ENCODE measurements at places on chromosomes 4 and X. TPM values are rescaled to one million over a fixed set of nuclear protein-coding genes. Genes with fewer than 3 reads are reported as not detected.

- no peak for DNase-seq
Measured at GRCh38 chr4:87305562-87305961, 17.1 kb downstream of the HSD17B13 start.

DNA sequence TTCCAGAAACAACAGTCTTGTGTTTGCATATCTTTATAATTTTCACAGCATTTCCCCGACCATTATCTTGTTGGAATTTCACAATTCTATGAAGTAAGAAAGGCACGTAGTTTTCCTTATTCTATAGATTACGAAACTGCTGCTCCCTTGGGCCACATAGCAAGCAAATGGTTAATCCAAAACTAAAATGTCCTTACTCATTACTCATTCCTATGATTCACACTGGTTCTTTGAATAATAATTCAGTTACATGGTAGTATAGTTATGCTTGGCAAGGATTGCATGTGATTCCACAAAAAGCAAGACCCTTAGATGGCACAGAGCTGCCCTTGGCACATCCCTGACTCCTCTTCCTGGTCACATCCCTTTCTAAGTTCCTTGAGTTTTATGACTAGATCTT lies 51.2 kb downstream of the OR13H1 start:
- DNase-seq: no peak

DNA sequence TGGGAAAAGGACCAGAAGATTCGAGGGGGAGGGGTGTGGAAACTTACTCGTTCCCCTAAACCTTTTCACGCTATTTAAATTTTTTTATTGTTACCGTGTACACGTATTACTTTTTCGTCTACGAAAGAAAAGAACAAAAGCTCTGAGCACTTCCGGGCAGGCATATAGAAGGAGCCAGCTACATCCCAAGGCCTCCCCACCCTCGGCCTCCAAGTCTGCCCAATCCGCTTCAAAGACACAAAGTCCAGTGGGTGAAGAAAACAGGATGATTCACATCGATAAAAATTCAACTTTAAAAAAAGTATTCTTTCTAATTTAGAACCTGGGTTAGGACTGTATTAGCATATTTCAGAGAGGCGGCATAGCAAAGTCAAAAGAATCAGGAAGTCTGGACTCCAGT lies 23.1 kb downstream of the SEL1L3 start:
- DNase-seq: no peak

DNA sequence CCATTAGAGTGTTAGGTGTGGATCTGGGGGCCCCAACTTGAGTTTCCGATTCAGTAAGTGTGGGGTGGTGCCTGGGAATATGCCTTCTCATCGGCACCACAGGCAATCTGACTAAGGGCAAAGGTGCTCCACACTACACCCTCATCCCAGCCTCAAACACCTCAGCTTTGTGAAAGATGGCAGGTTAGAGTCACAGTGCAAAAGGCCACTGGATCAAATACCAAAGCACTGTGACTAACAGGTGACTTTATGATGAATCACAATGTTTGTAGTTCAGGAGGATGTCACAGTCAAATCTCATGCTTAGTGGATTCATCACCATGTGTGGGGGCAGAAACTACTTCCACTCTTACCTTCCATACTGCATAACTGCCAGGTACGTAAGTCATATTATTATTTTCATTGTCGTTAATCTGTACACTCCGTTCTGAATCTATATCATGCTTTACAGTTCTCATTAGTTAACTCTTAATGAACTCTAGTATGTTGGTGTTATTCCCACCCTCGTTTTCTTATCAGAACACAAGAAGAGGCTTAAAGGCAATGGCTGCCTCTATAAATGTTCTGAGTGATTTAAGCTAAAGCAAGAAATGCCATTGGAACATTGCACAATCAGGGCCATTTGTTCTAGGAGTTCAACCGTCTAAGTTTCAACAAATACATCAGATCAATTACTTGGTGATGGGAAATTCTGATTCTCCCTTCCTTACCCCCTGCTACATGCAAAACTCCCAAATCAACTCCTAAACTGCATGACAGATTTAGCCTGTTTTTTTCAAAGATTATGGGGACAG lies 50.2 kb downstream of the PRKG2 start:
- no peak for DNase-seq

GRCh38 chrX:149365061-149365460 lies 140.0 kb downstream of the IDS start:
- no peak for DNase-seq

DNA sequence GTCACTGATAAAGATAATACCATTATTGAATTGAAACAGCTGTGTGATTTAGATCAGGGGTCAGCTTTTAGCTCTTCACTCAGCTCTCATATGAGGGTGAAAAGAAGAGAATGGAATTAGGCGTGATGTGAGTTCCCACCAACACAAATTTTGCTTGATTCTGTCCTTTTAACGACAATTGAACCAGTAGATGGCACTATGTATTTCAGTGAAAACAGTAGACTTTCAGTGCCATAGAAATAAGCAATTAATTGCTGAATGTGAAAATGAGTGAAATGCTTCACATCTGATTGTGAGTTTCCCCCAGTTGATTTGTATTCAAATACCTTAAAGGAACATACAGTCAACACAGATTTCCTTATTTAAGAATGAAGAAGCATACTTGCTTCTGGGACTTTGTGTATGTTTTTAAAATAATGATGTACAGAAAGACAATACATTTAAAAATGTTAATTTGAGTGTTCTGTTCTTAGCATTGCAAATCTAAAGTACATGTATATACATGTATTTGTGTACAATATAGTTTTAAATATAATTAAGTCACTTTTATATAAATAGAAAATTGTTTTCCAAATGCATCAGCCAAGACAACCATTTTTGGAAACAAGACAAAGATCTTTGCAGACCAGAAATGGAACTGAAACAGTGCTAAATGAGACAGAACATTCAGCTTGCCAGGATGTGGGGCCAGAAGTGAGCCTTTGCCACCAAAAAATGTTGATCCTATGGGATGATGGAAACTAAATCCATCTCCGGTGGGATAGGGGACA lies 178.8 kb downstream of the SNCA start:
- peak; percentile 59 for DNase-seq

GRCh38 chr4:52822972-52823701 lies 39.0 kb upstream of the RASL11B start:
- no peak for DNase-seq

DNA sequence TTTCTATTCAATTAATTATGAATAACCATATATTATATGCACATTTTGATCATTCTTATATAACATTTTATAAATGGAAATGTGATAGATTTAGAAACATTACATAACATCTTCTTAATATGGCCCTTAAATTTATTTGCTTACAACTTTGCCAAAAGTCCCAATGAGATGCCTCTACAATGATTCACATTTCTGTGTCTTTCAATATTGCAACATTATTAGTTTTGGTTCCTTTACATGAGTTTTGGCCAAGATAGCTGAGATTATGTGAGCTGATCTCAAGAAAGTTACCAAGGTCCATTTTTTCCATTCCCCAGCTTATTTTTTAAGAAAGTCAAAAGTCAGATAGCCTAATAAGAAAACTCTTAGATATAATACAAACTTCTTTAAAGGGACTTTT lies 361.2 kb downstream of the PCDH7 start:
- DNase-seq: no peak

DNA sequence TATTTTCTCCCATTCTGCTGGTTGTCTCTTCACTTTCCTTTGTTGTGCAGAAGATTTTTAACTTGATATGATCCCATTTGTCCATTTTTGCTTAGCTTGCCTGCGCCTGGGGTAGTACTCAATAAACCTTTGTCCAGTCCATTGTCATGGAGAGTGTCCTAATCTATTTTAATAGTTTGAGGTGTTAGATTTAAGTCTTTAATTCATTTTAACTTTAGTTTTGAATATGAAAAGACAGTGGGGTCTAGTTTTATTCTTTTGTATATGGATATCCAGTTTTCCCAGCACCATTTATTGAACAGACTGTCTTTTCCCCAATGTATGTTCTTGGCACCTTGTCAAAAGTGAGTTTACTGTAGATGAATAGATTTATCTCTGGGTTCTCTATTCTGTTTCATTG lies 76.0 kb upstream of the ITM2A start:
- no peak for DNase-seq

DNA sequence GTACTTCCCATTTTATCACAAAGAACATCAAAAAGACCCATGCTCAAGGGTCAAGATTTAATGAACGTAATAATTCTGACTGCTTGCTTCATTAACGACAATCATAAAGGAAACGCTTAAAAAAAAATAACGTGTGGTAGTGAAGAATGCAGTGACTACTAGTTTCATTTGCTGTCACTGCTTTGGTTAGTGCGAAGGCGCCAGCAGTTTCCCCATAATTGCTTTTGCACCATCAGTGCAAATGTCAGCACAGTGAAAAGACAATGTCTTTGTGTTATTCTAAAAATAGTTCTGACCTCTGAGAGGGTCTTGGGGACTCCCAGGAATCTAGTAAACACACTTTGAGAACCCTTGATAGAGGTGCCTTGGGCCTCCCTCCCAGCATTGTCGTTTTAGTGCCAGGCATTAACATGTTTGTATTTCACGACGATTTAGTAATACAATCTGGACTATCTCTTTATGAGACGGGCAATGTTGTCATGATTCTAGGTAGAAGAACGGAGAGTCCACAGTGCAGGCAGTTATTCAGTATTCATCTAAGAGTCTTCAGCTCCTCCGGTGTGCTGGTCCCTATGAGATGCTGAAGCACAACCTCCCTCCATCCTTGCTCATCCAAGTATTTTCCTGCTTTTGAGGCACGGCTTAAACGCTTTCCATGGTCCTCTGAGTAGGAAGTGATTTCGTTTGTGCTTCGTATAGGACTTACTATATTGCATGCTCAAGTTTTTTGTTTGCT lies 71.0 kb downstream of the AFF1 start:
- no peak for DNase-seq

GRCh38 chr4:8662776-8663175 lies 70.2 kb downstream of the CPZ start:
- DNase-seq: no peak

Gene SYAP1
- 10.8 TPM for total RNA-seq

Gene OTC
- total RNA-seq: not detected

Gene TLL1
- total RNA-seq: not detected

Gene MID2
- 0.54 TPM for total RNA-seq

Gene MAGEA8
- not detected for total RNA-seq

Gene NLRP2B
- not detected for total RNA-seq

Measured in hematopoietic multipotent progenitor cell (in vitro differentiated cells).